Skeletal muscle cell (primary cell): ENCODE measurements at places on chromosomes 13 and 19.

GRCh38 chr13:33278913-33279312, 6.6 kb downstream of the STARD13 start:
- DNase-seq = no peak

GRCh38 chr13:96982672-96983071, 11.6 kb downstream of the OXGR1 start:
- DNase-seq = no peak

GRCh38 chr13:93529961-93530360, 303.4 kb downstream of the GPC6 start:
- peak; percentile 8 for DNase-seq

- no peak for DNase-seq
Measured at GRCh38 chr13:44605721-44606120, 29.6 kb upstream of the TSC22D1 start.

GRCh38 chr13:98143157-98143553, 261 bp downstream of the FARP1 start:
- no peak for DNase-seq

GRCh38 chr13:106471957-106472543, 63.4 kb downstream of the EFNB2 start:
- DNase-seq = peak; percentile 65
